ENCODE measurements at places on chromosomes 4 and X.
A peak's percentile ranks its signal among the peaks of the same experiment; 100 is the strongest.

DNA sequence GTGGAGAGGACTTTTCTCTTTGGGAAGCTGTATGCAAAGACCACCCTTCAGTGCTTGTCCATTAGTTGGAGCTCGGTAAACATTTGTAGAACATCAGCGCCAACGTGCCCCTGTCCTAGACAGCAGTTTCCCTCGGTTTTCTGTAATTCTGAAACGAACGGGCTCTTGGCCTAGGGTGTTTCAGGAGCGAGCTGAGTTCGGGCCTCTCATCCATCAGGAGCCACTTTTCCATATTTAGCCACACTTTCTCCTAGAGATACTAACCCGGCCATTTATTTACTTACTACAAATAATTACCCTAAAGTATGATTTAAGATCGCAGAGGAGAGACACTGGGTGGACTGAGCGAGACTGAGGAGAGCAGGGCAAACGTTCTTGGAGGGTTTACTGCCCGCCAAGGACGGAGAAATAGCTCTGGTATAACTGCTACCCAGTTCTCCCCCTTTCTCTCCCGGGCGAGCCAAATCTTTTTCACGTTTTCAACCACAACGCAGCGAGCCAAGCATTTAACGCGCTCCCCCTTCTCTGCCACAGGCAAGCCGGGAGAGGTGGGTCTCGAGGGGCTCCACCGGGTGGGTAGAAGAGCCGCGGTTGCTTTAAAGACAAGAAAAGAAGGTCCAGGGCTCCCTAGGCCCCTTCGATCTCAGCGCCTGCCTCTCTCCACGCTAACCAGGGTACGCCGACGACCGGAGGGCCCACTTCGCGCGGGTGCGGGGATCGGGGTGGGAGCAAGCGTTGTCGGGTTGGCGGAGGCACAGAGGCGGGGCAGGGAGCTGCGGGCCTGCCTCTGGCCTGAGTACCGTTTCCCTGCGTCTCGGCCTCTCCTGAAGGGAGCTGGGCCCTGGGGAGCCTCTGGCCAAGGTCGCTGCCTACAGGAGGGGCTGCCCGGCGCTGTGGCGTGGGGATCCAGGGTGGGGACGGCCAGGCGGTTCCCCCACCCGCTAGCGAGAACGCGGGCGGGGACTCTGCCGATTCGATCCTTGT is 10.8 kb upstream of the PITX2 start:
- DNase-seq, result no peak

GRCh38 chr4:917466-917865 is 14.7 kb downstream of the GAK start:
- DNase-seq, result no peak

DNA sequence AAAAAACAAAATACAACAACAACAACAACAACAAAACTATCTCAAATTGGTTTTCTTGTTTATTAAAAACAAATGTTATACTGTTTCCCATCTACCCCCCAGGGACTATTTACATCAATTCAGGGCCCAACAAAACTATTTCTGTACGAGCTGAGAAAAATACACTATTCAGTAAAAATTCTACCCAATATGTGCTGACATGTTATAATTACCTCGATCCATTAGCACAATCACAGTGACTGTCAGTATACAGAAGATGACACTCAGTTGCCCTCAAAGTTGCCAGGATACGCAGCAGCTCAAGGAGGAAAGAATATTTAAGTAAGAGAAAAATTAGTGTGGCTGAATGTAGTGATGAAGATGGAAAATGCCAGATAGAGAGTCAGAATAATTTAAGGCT is 150.1 kb downstream of the COX18 start:
- no peak for DNase-seq

DNA sequence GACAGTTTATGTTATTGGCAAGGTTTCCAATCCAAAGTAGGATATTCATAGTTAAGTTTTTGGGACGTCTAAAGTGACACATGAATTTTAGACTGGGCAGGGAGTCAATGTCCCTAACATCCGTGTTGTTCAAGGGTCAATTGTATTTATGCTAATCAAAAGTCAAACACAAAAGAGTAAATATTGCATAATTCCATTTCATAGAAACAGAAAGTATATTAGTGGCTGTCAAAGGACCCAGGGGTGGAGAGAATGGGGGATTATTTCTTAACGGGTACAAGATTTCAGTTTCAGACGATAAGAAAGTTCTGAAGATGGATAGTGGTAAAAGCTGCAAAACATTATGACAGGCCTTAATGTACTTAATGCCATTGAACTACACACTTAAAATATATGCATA is 971.8 kb upstream of the AGA start:
- DNase-seq, result no peak

GRCh38 chrX:18047491-18047890 is 173.2 kb downstream of the BEND2 start:
- peak; percentile 79 for DNase-seq

GRCh38 chr4:56007154-56007553 is 58.4 kb downstream of the CEP135 start:
- DNase-seq, result peak; percentile 21

DNA sequence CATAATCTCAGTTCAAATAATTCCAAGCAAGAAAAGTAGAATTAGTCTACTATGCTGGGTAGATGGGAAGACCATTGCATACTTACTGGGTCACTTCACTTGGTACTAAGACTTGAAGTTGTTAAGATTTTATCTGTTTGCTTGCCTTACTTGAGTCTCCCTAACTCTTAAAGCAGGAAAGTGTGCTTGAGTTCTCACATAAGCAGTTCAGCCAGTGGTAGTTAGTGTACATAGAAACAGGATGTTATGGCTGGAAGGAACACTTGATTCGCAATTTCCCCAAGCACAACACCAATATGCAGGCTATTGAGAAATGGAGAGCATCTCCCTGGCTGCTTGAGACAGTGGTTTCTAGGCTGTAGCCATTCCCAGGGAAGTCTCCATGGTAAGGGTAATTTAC is 176.1 kb downstream of the MSL3 start:
- no peak for DNase-seq

- no peak for DNase-seq
Observed at GRCh38 chr4:161285461-161285860, 878.3 kb downstream of the FSTL5 start.

DNA sequence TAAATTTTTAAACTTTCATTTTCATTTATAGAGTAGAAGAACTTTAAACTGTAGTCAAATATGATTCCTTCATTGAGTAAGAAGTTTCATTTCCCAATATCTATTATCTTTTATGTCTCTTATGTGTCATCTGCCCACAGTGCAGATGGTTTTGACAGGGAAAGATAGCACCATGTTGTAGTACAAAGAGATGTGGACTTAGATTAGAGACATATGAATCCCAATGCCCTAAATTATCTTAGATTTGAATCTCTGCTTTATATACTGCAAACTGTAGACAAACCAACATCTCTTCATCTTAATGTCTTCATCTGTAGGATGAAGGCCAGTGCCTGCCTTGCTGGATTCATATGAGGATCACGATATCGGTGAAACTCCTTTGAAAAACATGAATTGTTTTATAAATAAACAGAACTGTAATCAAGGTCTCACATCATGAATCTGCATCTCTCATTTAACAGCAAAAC is 217.5 kb downstream of the BANK1 start:
- no peak for DNase-seq

DNA sequence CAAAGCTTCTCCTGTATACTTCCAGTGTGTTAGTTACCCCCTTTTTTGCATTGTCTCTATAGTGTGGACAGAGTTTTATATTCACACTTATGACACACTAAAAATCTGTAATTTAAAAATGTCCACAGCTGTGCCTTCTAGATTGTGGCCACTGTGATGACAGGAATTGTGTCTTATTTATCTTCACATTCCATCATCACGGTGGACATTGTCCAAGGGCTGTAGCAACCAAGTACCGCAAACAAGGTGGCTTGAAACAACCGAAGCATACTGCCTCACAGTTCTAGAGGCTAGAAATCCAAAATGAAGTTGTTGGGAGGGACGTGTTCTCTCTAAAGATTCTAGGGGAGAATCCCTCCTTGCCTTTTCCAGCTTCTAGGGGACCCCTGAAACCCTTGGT is 32.3 kb downstream of the CHRNA9 start:
- DNase-seq, result no peak

DNA sequence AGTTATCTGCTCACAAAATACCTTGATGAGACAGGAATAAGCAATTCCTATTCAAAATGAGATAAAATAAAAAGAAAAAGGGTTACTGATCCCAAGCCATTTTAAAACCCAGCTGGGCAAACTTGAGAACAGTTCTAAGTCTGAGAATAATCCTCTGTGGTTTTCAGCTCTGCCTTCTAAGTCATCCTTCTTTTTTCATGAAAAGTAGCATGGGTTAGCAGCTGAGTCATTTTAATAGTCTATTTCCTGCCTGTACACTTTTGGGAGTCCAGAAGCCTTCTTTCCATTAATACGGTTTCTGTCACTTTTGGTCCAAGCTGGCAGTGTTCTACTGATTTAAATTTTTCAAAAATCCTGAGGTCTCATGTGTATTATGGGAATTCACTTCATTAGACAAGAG is 374.3 kb downstream of the IQCM start:
- DNase-seq, result peak; percentile 54

GRCh38 chr4:165563851-165564250 is 185.0 kb downstream of the CPE start:
- DNase-seq, result peak; percentile 40

GRCh38 chr4:81506731-81507130 is 35.0 kb upstream of the RASGEF1B start:
- no peak for DNase-seq

- DNase-seq, result no peak
Observed at GRCh38 chr4:185546335-185546734, 11.0 kb upstream of the PDLIM3 start.
